SHP77 treated with DMSO at 0.1 percent for 48 hours (cell line): ENCODE measurements at places on chromosomes 1 and 21.

DNA sequence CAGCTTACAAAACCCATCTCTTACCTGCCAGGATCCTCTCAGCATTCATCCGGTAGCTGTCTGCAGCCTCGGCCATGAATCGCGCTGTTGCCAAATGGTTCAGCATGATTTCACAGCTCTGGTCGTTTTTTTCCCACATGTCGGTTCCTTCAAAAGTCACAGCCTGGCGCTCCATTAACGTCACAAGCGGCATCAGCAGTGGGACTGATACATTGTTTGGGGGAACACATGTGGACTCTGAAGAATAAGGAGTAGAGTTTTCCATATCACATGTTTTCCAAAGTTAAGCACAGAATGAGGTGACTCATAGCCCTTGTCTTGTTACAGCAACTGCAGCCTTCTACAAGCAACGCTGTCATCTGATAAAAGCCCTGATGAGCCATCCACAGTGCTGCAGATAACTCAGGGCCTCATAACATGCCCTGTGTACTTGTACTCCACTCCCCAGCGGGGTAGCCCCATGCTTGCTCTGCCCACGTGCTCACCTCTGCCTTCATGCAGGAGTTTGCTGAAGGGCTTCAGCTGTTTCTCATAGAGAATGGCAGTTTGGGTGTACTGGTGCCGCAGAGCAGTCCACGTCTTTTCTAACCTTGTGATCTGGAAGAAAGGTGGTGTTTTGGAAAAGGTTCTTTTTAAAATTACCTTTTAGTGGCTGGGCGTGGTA, 114.2 kb downstream of the BCAR3 start:
- no peak for DNase-seq

DNA sequence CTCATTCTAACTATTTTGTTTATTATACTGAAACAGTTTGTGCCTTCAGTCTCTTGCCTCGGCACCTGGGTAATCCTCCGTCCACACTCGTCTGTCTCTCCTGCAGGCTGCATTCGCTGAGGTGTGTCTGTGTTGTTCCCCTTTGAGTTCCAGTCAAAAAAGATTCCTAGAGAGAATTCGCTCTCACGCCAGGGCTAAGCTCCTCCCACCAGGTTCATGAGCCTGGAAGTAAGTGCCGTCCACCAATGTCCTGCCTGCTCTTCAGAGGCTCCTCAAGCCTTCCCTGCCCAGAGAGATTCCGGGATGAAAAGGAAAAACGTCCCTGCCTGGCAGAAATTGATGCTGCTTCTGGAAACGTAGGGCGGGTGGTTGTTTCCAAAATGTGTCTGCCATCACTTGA, 12.9 kb downstream of the KIAA2013 start:
- no peak for DNase-seq

DNA sequence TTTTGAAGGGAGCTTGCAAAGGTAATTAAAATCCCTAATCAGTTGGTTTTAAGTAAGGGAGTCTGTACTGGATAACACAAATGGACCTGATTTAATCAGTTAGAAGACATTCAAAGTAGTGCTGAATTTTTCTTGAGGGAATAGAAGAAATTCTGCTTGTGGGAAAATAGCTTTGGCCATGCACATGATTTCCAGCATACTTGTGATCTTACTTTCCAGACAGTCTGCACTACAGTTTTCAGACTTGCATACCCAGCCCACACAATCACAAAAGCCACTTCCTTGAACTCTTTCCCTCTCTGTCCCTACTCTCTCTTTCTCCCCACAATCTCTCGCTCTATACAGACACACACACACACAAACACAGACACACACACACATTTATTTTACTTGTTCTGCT, 852.1 kb downstream of the PLA2G4A start:
- no peak for DNase-seq

DNA sequence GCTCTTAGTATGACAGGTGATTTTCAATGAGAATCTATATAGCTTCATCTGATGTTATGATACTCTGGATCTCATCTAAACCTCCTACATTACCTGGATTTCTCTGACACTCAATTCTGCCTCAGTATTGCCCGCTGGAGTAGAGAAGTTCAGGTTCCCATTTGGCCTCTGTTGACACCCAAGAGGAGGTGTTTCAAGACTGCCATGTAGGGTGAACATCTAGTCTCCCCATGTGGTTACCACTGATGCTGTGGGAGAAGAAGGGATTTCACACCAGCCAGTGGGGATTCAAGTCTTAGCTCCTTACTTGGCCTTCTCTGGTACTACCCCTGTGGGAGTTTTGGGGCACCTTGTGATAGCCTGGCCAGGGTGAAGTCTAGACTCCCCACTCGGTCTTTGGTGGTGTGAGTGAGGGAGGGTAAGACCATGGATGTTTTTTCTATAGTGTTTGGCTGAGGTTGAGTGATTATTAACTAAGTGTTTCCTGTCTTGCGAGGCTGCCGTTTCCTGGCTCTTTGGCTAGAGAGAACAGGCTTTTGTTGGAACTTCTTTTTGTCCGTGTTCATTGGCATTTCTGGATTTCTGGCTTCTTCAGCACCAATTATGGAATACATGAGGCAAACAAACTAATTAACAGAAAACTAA, 90.7 kb downstream of the RHOU start:
- no peak for DNase-seq

- no peak for DNase-seq
Observed at GRCh38 chr1:154714638-154715037, 106.7 kb upstream of the ADAR start.

- DNase-seq, result no peak
Observed at GRCh38 chr1:22452481-22452957, 868 bp downstream of the ZBTB40 start.
